NCI-H69 (cell line): ENCODE measurements at places on chromosomes 13 and 19.

- no peak for DNase-seq
Observed at GRCh38 chr13:23678795-23679194, 108.6 kb downstream of the TNFRSF19 start.

- DNase-seq, result no peak
Observed at GRCh38 chr13:30851697-30852096, 54.4 kb upstream of the MEDAG start.

- no peak for DNase-seq
Observed at GRCh38 chr19:10206226-10206885, 11.6 kb upstream of the DNMT1 start.

DNA sequence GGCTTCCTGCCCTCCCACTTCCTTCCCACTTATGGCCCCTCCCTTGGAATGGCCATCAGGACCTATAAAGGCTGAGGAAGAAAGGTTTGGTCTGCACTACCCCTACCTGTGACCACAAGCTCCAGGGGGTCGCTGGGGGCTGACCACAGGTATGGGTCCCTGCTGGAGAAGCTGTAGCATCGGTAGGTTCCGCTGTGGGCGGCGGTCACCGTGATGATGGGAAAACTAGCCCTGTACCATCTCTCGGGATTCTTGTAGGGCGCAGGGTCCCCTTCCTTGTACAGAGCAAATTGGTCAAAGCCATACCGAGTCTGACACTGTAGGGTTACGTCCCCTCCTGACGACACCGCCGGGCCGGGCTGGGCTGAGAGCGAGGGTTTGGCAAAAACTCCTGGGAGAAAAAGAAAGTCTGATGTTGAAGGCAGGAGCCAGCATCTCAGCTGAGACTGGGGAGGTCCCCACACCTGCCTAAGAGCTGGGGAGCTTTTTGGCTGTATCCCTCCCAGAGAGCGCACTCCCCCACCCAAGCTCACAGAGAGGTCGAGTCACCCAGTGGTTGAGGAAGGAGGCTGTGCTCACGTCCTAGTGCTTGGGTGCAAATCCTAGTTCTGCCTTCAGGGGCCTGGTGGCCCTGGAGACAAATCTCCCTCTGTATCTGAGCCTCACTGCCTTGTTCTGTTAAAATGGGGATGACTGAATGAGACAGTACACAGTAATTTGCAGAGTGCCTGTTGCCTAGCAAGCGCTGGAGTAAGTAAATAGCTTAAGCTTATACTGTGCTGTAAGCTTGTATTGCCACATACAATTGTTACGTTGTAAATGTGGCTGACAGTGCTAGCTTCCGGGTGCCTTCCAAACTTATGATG is 10.4 kb downstream of the GP6 start:
- DNase-seq, result peak; percentile 83

- no peak for DNase-seq
Observed at GRCh38 chr13:113607889-113608635, 23.5 kb downstream of the TFDP1 start.

DNA sequence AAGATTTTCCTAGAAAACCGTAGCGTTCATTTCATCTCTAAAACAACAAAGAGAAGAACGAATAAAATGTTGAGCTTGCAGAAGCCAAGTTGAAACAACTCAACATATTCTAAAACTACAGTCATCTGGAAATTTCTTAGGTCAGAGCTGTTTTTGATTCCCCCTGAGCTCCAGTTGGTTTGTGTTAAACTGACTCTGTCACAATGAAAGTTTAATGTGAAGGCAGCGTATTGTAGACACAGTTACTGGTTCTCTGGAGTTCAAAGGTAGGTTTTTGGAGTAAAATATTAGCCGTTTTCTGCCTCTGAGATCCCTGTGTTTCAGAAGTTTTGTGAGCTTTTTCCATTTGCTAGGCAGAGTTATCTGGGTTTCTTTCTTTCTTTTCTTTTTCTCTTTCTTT is 2.2 kb downstream of the ARHGEF7 start:
- no peak for DNase-seq

DNA sequence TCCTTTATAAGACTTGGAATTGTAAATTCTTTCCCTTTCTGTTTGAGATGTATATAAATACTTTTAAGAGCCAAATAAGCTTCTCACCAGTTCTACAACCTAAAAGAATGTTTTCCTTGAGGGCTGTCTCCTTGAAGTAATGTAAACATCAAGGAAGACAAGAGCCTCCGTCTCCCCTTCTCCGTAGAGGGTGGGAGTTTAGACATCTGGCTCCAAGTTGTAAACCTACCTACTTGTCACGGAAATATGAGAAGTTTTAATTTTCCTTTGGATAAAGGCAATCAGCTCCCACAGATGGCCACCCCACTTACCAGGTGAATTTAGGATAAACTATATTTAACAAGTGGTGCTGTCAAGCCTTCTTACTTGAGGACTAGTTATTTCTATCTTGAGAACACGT is 237.9 kb downstream of the NALCN start:
- no peak for DNase-seq

DNA sequence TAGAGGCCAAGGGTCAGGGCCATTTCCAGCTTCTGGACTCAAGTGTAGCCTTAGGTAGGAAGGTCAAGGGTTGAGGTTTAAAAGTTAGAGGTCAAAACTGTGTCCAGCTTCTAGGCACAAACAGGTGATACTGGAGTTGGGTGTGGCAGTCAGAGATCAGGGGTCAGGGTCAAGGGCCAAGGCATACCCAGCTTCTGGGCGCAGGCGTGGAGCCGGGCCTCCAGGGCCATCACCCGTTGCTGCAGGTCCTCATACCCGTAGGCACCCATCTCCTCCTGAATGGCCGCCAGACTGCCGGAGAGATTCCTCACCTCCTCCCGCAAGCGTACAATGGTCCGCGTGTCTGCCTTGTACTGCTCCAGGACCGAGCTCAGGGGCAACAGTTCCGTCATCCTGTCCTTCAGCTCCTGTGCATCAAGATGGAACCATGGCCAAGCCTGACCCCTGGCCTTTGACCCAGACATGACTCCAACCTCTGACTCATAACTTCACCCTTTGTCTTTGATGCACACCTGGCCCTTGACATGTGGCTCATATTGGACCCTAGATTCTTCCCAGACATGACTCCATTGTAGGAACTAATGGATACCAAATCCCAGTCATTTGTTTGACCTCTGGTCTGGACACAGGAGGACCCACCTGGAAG is 22.1 kb downstream of the PIN1 start:
- DNase-seq, result no peak

DNA sequence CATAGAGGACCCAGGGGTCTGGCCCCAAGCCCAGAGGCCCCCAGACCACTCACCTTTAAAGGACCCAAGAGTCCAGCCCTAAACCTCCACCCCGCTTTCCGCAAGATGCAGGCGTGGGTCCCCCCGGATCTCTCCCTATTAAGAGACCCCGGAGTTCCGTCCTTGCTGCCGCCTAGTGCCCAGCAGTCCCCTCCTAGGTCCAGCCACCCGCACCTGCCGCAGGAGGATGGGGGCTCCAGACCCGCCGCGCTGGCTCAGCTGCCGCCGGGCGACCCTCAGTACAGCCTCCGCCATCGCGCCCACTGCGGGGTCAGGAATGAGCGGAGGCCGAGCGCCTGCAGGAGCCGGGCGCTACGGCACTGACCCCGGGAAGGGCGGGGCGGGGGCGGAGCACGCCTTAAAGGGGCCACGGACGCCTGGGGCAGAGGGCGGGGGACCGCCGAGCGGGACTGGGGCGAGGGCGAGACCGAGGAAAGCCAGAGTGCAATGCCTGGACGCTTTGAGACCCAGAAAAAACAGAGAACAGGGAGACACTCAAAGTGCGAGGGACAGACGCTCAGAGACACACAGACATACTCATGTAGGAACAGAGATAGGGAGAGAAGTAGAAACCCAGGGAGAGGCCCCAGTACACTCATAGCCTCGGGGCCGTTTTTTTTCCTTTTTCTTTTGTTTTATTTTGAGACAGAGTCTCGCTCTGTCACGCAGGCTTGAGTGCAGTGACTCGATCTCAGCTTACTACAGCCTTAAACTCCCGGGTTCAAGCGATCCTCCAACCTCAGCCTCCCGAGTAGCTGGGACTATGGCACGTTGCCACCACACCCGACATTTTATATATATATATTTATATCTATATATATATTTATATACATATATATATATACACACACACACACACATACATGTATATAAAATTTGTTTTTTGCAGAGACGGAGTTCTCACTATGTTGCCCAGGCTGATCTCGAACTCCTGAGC is at the start of gene ETHE1:
Gene ETHE1 (minus strand): TSS at position 318 of the 976 bp plus-strand sequence. CDS start 24 bp downstream, at position 294.
- peak; percentile 82 for DNase-seq

- peak; percentile 9 for DNase-seq
Observed at GRCh38 chr19:12202250-12202649, 39.4 kb downstream of the ZNF136 start.

- peak; percentile 69 for DNase-seq
Observed at GRCh38 chr19:10112895-10113591, 1.6 kb downstream of the P2RY11 start.

DNA sequence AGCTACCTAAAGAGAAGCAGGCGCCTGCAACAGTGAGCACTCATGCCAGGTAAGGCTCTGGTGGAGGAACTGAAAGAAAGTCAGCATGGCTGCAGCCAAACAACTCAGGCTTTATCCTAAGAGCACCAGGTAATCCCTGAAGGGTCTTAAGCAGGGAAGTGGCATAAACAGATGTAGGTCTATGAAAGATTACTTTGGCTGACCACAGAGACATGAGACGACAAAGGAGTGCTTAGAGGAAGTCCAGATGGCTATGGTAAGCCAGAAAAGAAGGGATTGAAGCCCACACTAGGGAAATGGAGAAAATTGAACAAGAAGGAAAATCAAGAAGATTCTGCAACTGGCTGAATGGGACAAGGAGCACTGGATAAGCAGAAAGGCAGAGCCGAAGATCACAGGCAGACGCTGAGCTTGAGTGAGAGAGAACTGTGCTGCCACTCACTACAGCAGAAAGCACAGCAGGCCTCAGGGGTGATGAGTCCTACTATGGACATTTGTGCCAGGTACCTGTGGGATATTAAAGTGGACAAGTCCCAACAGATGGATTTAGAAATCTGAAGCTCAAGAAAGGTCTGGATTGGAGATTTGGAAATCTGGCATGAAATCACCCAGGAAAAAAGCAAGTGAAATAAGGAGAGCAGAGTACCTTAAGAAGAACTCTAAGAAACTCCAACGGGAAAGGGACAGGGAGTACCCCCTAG is 4.2 kb downstream of the RCBTB1 start:
- DNase-seq, result no peak

GRCh38 chr19:40358773-40359172 is 10.3 kb downstream of the PLD3 start:
- DNase-seq, result no peak

GRCh38 chr13:49466292-49466838 is 22.3 kb downstream of the SETDB2 start:
- no peak for DNase-seq

DNA sequence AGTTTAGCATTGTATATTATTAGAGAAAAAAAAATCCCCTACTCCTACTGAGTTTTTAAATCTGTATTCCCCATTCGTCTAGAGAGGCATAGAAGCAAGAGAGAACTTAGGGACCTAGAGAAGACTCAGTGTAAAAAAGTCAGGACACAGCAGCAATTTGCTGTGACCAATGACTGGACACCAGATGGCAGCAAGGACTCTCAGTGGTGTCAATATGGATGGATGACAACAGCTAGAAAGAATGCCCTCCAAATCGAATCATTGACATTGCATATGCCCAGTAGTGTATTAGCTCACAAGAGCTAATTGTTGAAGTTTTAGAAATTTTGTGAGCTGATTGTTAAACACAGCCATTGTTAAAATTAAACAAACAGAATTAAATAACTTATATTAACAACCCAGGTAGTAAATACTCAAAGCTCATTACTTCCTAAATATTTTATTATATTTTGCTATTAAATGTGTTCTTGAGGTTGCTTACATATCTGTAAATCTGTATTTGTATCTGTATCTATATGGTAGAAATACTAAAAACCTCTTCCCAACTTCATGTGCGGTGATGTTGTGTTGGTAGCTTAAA is 43.9 kb downstream of the SIAH3 start:
- DNase-seq, result peak; percentile 39

GRCh38 chr13:92418818-92419412 is 807.7 kb upstream of the GPC6 start:
- DNase-seq, result peak; percentile 78

DNA sequence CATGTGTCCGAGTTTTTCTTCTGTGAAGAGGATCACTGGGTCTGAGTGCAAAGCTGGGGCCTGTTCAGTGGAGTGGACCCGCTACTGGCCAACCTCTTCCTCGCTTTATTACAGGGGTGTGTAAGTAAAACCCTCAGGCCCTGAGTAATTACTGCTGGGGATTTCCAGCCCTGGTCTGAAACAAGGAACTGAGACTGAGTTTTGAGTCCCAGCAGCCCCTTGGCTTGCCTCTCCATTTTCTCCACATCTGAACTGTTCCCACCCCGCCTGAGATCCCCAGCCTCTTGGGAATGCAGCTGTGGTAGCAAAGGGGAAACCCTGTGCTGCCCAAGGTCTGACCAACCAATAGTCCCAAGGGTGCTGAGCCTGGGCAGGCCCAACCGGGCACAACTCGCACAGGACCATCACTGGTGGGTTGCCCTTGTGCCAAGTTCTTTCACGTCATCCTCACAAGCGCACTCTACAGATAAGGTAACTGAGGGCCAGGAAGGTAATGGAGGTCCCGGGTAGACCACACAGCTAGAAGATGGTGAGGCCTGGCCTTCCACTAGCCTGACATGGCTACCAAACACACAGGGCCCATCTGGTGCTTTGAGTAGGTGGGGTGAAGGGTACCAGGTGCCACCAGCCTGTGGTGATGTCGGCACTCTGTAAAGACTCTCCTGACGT is 13.7 kb upstream of the SLC35E1 start:
- DNase-seq, result peak; percentile 22

DNA sequence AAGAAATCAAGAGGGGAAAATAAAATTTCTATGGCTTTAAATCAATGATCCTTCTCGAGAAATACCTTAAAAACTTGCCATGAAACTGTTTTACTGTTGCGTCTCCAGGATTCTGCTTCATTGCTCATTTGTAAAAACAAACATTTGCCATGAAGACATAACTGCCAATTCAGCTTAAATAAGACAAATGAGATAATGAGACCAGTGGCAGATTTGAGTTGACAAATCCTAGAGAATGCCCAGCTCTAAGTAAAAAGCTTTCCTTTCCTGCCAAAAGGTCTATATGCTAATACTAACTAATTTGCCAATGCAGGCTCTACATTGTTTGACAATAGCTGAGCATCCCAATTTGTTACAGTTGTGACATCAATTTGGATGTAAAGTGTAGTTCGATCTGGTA is 400.5 kb upstream of the PCDH9 start:
- peak; percentile 55 for DNase-seq

- no peak for DNase-seq
Observed at GRCh38 chr13:41244556-41244955, 18.8 kb downstream of the MTRF1 start.
